ENCODE measurements at places on chromosomes 13 and 19.

DNA sequence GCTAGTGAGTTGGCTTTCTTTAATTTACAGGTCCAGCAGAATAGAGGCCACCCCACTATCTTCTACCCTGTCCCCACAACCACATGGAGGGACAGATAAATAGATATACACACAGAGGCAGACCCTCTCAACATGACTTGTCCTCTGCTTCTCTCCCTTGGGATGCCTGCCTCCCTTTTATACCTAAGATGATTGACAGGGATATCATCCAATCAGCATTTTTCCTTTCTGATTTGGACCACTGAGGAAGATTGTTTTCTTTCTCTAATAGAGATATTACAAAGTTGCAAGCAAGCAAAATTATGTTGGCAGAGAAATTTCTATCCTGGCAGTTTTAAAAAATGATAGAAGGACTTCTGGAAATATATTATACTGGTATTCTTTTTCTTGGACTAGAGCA lies 35.8 kb downstream of the STOML3 start:
- no peak for DNase-seq

- DNase-seq = no peak
These were observed 37.5 kb downstream of the N4BP2L2 start for GRCh38 chr13:32501064-32501463.

DNA sequence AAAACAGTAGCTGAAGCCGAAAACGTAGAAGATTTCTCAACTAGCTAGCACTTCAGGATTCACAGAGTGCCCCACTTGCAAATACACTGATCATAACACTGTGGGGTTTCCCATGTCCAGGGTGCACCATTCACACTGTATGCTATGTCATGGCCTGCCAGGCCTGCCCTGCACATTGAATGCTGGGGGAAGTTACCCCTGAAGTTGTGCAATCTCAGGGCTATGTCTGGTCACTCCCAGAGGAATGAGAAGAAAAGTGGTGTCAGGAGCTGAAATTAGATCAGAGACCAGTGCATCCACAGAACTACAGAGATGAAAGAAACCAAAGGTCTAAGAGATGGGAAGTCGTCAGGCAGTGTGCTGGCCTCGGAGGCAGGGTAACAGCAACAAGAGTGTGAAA lies 196.8 kb downstream of the RAP2A start:
- no peak for DNase-seq

DNA sequence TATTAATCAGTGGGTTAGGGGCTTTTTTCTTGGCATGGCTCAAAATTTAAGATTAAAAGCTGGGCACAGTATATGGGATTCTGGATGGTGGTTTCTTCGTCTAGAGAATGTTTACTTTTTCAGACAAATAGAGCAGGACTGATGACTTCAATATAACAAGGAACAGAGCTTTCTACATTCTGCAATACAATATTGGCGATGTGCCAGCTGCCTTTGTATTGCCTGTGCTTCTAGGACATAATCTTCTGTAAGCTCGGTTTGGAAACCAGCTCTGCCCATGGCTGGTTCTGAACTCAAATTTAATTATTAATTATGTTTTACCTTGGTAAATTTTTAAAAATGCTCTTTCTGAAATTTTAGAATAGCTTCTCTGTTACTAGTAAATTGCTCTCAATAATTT lies 139.1 kb upstream of the TRPC4 start:
- no peak for DNase-seq

DNA sequence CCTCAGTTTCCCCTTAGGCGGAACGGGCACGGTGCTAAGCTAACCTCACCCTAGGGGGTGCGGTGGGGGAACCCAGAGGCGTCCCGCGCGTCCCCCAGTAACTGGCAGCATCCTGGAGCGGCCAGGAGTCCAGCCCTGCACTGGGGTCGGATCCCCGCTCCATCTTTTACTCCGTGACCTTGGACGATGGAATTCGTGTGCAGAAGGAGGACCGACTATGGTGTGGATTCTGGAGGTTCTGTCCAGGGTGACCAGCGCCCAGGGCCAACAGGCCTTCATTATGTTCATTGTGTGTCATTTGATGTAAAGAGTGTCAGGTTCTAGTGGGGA lies 630 bp downstream of the SPPL2B start:
- no peak for DNase-seq

- DNase-seq = no peak
These were observed 30.7 kb downstream of the MIPEP start for GRCh38 chr13:23858546-23858945.

DNA sequence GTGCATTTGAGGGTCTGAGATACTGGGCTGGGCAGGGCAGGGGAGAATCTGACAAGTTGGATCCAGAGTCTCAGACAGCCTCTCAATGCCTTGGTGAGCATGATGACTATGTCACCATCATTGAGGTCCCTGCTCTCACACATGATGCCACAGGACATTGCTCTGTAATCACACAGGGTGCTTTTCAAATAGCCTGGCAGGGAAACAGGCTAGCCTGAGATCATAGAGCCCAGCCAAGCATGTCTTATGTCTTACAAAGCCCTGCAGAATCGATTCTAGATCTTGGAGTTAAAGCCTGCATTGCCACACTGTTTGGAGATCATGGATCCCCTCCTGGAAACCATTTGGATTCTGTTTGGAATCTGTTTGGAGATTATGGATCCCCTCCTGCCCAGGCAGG lies 5.3 kb downstream of the KCNN1 start:
- DNase-seq = no peak

Data from left forelimb (tissue), 1 donor.